ENCODE measurements at places on chromosomes 1 and 21.

GRCh38 chr1:229880271-229881170 is 186.5 kb upstream of the GALNT2 start:
- no peak for DNase-seq

GRCh38 chr1:201049248-201049831 is 25.8 kb upstream of the KIF21B start:
- no peak for DNase-seq

- peak; percentile 93 for DNase-seq
These were observed 94.8 kb downstream of the TGFBR3 start for GRCh38 chr1:91791103-91791502.

GRCh38 chr1:92957030-92957734 is 4.1 kb downstream of the DIPK1A start:
- DNase-seq: no peak

DNA sequence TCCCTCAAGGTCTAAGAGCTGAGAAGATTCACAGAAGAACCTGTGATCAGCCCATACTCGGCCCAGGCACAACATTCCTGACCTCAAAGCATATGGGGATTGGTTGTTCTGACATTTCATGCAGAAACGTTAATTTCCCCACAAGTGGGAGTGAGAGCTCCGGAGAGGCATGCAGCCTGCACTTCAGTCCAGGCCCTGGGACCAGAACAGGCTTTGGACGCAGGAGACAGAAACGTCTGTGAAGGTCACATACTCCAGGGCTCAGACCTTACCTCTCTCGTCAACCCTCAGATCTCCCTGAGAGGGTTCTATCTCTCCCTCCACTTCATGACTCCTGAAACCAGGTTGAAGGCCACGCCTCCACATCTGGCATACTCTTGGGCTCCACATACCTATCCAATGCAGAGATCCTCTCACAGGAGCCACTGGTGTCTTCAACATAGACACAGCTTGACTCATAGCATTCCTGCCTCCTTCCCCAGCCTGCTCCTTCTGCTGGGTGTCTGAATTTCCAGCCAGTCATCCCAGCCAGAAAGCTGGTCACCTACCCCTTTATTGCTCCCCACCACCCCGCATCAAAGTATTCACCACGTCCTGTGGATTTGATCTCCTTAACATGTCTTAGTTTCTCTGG is 149.2 kb downstream of the OMA1 start:
- DNase-seq: no peak

DNA sequence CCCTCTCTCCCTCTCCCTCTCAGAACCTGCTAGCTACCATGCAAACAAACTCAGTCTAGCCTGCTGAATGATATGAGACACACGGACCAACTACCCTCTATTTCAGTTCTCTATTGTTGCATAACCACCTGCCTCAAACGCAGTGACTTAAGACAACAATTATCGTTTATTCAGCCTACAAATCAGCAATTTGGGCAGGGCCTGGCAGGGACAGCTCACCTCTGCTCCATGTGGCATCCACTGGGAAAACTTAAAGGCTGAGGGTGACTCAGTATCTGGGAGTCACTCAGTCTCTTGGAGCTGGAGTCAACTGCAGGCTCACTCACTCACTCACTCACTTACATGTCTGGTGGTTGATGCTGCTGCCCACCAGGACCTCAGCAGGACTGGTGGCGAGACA is 121.3 kb downstream of the SEC16B start:
- DNase-seq: no peak

DNA sequence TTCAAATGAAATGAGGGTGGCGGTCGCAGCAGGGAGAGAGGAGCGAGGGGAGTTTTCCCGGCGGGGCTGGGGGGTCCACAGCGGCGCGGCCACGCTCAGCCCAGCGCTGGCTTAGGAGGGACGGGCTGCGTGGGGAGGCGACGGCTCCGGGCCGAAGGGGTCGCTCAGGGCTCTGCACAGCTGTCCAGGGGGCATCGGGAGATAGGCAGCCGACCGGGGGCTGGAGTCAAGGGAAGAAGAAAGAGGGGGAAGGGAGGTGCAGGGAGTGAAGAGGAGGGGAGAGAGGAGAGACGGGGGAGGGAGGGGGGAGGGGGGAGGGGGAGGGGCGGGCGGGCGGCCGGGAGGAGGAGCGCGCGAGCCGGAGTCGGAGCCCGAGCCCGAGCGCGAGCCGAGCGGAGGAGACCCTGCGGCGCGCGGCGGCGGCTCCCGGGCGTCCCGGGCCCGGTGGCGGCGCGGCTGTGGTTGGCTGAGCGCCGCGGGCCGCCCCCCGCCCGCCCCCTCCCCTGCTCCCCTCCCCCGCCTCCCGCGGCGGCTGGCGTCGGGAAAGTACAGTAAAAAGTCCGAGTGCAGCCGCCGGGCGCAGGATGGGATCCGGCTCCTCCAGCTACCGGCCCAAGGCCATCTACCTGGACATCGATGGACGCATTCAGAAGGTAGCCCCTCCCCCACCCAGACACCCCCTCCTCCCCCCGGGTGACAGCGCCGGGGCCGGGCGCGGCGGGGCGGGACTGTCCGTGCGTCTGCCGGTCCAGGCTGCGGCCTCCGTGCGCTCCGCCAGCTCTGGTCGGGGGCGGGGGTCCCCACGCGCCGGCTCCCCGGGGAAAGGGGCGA is at the start of gene PDE9A:
TSS of gene PDE9A (plus strand) at position 391 of the 831 bp plus-strand sequence. CDS start at position 585, 194 bp downstream.
- DNase-seq: peak; percentile 60

DNA sequence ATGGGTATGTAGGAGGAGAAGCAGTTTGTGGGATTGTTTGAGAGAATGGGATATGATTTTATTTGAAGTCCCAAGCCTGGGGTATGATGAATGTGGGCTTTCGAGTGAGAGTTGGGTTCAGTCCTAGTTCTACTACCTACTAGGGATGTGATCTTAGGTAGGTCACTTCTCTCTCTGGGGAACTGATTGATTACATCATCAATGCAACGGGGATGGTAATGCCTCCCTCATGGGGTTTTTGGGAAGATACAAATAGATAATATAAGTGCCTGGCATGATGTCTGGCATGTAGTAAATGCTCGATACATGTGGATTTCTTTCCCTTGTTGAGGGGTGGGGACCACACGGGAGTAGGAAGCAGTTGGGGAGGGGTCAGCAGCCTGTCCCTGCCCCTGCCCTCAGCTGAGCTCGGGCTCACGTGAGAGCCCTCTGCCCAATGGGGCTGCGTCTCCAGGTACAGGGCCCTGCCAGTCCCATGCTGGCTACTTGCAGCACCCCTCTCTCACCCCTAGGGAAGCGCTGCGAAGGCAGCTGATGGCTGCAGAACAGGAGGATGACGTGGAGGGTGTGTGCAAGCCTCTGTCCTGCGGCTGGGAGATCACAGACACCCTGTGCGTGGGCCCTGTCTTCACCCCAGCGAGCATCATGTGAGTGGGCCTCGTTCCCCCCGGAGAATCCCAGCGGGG is 38.7 kb downstream of the AZIN2 start:
- no peak for DNase-seq

GRCh38 chr1:66434096-66434495 is 99.9 kb upstream of the SGIP1 start:
- no peak for DNase-seq

GRCh38 chr1:118488787-118489186 is 303.8 kb upstream of the SPAG17 start:
- DNase-seq: no peak

- DNase-seq: no peak
These were observed 232.1 kb downstream of the LMO4 start for GRCh38 chr1:87560601-87561360.

DNA sequence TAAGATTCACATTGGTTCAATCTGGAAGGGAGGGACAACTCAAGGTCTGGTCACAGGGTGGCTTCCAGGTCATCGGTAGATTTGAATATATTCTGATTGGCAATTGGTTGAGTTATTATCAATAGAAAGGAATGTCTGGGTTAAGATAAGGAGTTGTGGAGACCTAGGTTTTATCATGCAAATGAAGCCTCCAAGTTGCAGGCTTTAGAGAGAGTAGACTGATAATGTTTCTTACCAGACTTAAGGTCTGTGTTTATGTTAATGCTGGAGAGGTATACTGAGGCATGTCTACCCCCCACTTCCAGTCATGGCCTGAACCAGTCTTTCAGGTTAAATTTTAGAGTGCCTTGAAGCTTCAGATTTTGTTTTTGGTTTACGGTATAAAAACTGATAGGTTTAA is 29.7 kb downstream of the USP25 start:
- DNase-seq: no peak

DNA sequence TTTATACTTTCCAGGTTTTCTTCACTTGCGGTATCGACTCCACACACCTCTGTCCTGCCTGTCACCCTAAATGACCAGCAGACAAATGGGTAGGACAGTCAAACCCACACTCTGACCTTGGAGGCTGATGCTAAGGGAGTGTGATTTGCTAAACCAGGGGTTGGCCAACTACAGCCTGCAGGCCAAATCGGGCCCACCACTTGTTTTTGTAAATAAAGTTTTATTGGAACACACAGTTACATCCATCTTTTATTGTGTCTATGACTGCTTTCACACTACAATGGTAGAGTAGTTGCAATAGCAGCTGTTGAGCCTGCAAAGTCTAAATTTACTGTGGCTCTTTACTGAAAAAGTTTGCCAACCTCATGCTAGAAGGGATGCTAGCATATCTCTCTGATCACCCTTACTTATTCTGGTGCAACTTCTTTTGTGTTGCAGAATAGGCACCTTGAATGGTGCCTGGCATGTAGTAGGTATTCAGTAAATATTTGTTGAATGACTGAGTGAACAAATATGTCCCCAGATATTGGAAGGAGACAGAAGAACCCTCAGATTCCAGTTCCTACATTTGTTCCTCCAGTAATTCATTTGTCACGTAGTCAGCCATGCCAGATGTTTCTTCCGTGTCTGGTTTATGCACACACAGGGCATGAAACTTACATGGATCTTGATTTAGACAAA is 18.6 kb downstream of the IFNGR2 start:
- no peak for DNase-seq

- peak; percentile 5 for DNase-seq
These were observed 11.7 kb downstream of the NDC1 start for GRCh38 chr1:53826367-53826766.

DNA sequence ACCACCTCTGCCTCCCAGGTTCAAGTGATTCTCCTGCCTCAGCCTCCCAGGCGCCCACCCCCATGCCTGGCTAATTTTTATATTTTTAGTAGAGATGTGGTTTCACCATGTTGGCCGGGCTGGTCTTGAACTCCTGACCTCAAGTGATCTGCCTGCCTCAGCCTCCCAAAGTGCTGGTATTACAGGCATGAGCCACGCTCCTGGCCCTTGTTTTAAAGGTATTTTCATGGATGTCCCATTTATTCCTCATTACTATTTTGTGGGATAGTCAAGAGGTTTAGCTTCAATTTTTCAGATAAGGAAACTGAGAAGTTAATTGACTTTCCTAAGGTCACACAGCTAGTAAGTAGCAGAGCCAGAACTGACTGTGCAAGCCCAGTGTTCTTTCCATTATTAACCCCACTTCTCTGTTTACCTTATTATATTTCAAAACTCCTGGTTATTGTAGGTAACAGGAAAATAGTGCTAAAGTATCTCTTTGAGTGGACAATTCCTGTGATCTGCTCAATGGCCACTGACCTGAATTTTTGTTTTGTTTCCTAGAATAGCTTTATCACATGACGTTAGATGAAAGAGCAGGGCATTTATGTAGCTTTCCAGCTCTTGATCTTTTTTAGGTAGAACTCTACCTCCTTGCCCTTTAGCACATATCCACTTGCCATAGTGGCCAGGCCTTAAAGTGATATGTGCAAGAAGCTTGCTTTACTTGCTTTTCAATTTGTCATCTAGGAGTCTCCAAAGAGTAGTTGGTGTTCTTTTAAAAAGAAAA is 13.6 kb downstream of the ZYG11B start:
- DNase-seq: no peak

GRCh38 chr21:33899199-33899598 is 16.4 kb downstream of the ATP5PO start:
- DNase-seq: no peak

GRCh38 chr1:235052067-235053008 is 76.3 kb downstream of the TOMM20 start:
- no peak for DNase-seq

DNA sequence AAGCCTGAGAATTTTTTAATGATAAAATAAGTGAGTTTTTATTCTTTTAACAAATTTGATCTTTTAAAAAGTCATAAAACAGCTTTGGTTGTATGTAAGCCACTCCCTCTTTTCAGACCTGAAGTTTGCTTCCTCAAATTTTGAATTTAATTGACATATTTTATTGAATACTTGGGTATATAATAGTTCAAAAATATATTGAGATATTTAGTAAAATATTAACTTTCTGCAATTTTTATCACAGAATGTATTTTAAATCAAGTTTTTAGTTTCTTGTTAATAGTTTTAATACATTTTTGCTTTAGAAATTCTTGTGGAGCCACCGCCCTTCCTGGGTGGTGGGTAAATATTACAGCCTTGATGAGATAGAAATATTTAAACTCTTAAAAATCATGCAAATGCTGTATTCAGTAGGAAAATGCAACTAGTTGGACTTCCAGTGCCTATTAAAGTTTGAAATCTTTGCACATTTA is 867 bp downstream of the PTPRC start:
- DNase-seq: no peak

GRCh38 chr1:220789532-220790147 is 2.9 kb downstream of the MTARC1 start:
- no peak for DNase-seq

Data from NCI-H524 (cell line).